ENCODE measurements at places on chromosomes 6 and 20.

DNA sequence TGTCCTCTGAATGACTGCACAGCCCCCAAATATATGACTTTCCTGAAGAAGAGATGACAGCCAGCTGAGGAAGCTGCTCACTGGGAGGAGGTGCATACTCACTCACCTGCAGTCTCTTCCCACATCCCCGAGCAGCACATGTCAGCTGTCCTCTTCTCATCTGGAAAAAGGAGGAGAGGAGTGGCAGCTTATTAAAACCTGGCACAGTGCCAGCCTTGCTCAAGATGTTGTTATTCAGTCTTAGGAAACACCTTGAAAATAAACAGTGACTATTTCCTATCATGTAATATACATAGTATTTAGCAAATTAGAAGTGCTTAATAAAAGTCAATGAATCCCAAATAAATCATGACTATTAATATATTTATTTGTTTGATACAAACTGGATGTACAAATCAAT lies 232.9 kb downstream of the EPM2A start:
- peak; percentile 23 for DNase-seq

GRCh38 chr6:129112591-129112990 lies 229.7 kb downstream of the LAMA2 start:
- DNase-seq, result peak; percentile 58

GRCh38 chr20:32321390-32321789 lies 36.7 kb upstream of the ASXL1 start:
- DNase-seq, result no peak

- no peak for DNase-seq
These were observed 9.9 kb downstream of the GGT7 start for GRCh38 chr20:34862724-34863123.

DNA sequence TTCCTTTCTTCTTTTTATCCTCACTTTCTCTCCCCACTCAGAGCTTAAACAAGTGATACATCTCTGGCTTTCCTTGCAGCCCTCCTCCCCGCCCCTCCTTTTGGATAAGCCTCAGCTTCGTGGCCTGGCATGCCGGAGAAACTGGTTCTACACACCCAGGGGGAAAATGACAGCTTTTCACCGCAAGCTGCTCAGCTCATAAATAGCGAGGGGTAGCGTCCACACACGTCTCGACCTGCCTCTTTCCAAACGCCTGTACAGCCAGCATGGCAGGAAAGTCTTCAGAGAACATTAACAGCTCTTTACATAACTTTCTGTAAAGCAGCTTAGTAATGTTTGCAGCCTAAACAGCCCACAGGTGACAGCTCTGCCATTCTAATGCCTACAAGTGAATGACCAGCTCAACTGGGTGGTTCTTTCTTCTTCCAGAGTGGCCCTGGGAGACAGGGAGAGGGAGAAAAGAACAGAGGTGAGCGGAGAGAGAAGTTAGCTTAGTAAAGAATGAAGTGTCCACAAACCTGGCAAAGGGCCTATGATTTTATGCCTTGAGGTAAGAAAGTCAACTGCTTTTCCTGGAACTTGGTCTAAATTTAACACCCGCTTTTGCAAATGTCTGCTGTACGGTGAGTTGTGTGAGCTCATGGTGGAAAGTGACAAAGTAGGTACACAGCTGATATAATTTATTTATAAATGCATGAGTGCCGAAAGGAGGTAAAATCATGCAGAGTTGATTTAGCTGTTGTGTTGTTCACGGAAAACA lies 251.5 kb downstream of the TFAP2A start:
- DNase-seq, result peak; percentile 73

Measured in renal cortical epithelial cell (primary cell).